ENCODE measurements at places on chromosomes 11 and 22.

DNA sequence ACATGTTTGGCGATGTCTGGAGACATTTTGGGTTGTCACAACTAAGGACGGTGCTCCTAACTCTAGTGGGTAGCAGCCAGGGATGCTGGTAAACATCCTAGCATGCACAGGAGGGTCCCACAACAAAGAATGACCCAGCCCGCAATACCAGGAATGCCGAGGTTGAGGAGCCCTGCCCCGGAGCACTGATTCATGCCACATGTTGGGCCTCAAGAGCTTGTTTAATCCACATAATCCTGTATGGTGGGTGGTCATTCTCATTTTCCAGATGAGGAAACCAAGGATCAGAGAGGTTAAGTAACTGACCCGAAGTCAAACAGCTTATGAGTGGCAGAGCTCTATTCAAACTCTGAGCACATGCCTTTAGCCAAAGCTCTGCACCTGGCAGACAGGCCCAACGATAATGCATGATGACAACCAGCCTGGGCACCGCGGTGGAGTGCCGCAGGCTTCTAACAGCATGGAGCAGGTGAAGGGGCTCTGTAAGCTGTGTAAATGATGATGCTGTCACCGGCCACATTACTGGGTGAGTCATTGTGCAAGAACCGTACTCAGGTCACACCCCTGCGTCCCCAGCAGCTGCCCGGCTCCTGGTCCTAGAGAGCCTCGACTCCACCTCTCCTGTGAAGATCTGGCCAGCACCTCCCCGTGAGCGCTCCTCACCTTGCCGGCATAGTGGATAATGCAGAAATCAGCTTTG, 58.6 kb downstream of the APOL1 start:
- DNase-seq, result no peak

DNA sequence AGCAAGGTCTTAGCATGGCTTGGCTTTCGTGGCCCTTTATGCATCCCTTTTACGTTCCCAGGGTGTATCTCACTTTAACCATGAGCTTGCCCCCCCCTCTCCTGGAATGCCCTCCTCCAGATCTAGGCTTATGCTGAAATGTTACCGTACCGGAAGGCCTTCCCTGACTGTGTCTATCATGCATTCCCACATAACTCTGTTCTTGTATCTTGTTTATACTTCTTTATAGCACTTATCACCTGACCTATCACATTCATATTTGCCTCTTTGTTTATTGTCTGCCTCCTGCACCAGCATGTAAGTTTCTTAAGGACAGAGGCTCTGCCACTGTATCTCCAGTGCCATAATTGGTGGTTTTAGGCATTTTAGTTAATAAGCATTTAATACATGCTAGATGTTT, 38.9 kb downstream of the PPFIBP2 start:
- no peak for DNase-seq

- DNase-seq, result no peak
Measured at GRCh38 chr11:73233692-73234470, 15.8 kb downstream of the P2RY2 start.

GRCh38 chr11:21174781-21175180, 505.4 kb downstream of the NELL1 start:
- DNase-seq, result no peak

DNA sequence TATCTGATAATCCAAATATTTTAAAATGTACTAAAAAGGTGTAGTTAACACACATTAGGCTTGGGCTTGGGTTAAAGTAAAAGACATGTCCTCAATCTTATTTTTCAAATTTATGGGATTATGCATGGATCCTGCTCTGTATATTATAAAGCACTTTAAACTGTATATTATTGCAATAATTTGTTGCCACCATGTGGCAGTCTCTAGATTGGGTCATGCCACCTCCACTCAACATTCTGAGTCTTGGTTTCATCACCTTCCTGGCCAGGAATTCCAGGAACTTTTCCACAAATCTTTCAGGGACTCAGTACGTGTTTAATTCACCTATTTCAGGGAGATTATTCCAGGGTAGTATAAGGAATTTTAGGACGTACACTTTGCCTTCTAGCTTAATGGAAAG, 695.5 kb downstream of the FAM181B start:
- DNase-seq, result no peak

- DNase-seq, result no peak
Measured at GRCh38 chr11:113596658-113597057, 109.5 kb downstream of the TMPRSS5 start.

DNA sequence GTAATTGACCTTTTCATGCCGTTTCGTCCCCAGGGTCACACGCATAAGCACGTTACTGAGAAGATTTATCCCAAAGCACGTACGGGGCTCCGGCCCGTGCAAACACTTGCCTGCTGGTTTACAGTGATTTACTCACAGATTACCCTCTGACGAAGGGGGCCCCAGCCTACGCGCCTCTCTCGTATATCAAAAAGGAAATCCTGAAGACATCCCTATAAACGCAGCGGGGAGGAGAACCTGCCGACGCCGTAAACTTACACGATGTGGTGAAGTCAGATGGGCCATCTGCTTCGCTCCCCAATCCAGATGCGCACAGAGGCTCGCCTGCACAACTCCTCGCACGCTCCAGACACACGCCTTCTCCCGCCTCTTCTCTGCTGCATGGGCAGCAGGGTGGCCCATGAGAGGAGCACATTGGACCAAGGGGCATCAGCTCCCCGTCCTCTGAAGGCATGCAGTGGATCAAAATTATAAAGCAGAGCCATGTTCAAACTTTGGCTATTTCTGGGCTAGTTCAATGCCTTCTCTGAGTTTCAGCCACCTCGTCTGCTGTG, 123.6 kb downstream of the MN1 start:
- no peak for DNase-seq

DNA sequence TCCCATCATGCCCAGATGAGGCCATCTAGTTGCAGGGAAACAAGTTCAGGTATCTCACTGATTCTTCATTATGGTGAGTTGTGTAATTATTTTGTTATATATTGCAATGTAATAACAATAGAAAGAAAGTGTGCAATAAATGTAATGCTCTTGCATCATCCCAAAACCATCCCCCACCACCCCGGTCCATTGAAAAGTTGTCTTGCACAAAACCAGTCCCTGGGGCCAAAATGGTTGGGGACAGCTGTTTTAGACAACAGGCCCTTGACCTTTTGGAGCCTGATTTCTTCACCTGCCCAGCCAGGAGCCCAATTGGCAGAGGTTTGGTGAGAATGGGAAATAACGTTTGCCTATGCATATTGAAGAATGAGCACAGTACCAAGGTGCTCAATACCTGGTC, 15.9 kb downstream of the MPEG1 start:
- no peak for DNase-seq

DNA sequence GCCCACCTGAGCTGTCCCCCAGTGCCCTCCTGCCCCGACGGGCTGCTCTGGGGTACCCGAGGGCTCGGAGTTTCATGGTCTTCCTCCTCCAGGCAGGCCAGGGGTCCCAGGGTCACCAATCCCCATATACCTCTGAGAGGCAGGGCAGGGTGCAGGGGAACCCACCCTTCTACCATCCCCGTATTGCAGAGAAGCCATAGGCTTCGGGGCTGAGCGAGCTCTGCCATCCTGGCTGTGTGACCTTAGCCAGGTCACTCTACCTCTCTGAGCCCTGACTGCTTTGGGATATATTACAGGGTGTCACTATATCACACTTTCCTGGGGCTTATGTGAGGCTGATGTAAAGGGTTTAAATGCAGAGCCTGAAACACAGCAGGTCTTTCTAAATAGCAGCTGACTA, 57.4 kb downstream of the NAT10 start:
- DNase-seq, result no peak

DNA sequence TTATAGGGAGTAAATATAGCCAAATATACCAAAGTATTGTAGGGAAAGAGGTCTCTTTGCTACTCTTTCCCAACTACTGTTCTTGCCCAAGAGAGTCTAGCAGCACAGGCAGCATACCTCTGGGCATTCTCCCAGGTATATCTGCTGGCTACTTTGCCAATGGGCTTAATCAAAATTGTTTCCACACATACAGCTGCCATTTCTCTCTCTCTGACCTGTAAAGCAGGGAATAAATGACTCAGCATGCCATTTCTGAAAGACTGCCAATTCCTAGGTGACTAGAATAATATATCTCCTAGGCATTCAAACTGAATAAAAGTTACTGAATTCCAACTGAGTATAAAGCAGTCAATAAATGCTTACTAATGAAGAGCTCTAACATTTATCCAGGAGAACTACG, 44.6 kb downstream of the RDX start:
- DNase-seq, result no peak

GRCh38 chr11:91997226-91997625, 227.4 kb upstream of the FAT3 start:
- DNase-seq, result no peak

- no peak for DNase-seq
Measured at GRCh38 chr11:115670538-115671205, 166.5 kb upstream of the CADM1 start.

DNA sequence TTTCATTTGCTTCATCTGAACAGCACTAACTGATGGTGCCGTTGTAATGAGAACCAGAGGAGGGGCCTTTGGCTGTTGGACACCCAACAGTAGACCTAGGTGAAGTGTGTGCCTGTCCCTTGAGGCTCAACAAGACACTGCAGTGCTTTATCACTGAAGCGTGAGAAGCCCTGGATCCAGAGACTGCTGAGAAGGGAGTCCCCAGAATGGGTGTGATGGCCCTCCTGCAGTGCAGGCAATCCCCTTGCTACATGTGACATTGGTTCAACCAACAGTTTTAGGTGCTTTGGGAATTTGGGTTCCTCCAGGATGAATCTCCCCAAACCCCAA, 125.6 kb downstream of the BRD1 start:
- no peak for DNase-seq

- DNase-seq, result no peak
Measured at GRCh38 chr11:57772562-57772961, 11.0 kb downstream of the CTNND1 start.

DNA sequence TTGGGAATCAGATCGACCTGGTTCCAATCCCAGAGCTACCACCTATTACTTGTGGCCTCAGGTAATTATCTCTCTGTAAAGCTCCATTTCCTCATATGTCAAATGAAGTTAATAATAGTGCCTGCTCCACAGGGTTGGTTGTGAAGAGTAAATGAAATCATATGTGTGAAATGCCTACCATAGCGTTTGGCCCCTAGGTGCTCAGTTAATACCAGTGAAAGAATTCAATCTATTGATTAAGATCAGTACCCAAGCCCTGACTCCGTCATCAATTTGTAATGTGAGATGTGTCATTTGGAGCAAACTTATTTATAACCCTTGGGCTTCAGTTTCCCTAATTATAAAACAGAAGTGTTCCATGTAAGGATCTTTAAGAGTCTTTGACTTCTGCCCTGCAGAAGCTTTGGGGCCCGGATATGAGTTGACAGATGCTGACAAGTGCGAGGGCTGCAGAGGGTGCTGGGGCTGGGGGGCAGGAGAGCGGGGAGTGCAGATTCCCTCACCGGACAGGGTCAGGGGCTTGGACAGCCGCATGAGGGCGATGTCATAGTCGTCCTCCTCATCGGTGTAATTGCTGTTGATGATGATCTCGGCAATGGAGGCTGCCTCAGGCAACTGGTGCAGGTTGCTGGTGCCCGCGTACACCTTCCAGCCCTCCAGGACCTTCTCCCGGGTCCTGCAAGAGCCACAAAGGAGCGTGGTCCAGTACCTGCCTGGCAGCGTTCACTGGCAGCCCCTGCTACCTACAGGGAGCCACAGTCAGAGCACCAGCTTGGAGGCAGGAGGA, 20.9 kb downstream of the TMPRSS13 start:
- DNase-seq, result no peak
